ENCODE measurements at places on chromosomes 16 and 17. TPM values are rescaled to one million over a fixed set of nuclear protein-coding genes. Genes with fewer than 3 reads are reported as not detected.

The HAGH gene
- 70.7 TPM for total RNA-seq

The ABCA6 gene
- total RNA-seq = 0.02 TPM

The ZNF785 gene
- total RNA-seq = not detected

The ASGR2 gene
- not detected for total RNA-seq

The KRTAP1-5 gene
- not detected for total RNA-seq

The APOBR gene
- 0.08 TPM for total RNA-seq

The PPP1R9B gene
- total RNA-seq = 36.3 TPM

The MSLN gene
- 2.8 TPM for total RNA-seq

The PIGL gene
- 14.4 TPM for total RNA-seq

The MEIOB gene
- 1.0 TPM for total RNA-seq

The DPEP3 gene
- total RNA-seq = not detected

The KRT17 gene
- total RNA-seq = 0.99 TPM

The IRX5 gene
- total RNA-seq = 1.9 TPM

The C1QL1 gene
- 15.9 TPM for total RNA-seq

The PDP2 gene
- 7.0 TPM for total RNA-seq

The NRN1L gene
- not detected for total RNA-seq

The RHBDL3 gene
- total RNA-seq = 4.1 TPM

The CTF1 gene
- total RNA-seq = 0.21 TPM

The ZNF778 gene
- total RNA-seq = 10.2 TPM

The CACNG1 gene
- 0.07 TPM for total RNA-seq

The TRPV3 gene
- 0.35 TPM for total RNA-seq

The KCNH6 gene
- total RNA-seq = 0.02 TPM

The CACNG4 gene
- total RNA-seq = 15.0 TPM

The CLEC18B gene
- 0.46 TPM for total RNA-seq

The CES3 gene
- 3.0 TPM for total RNA-seq

The TBC1D3B gene
- 2.5 TPM for total RNA-seq

The CASKIN1 gene
- 0.58 TPM for total RNA-seq

The GPR179 gene
- 0.03 TPM for total RNA-seq

The DOC2A gene
- total RNA-seq = 1.9 TPM

The ARHGAP27 gene
- total RNA-seq = 9.5 TPM

The NME1 gene
- total RNA-seq = 696 TPM

The HSF4 gene
- total RNA-seq = 17.0 TPM

The PALB2 gene
- total RNA-seq = 12.9 TPM

The ATP2C2 gene
- 0.09 TPM for total RNA-seq

The RNF222 gene
- total RNA-seq = not detected

The SNX20 gene
- total RNA-seq = not detected

The TEX19 gene
- 0.41 TPM for total RNA-seq

The KCNH4 gene
- 0.29 TPM for total RNA-seq

The KIFC3 gene
- 96.7 TPM for total RNA-seq

The EPX gene
- not detected for total RNA-seq

The AANAT gene
- total RNA-seq = 0.31 TPM

The BAHCC1 gene
- 8.5 TPM for total RNA-seq

The KRT28 gene
- not detected for total RNA-seq
